Muscle of leg (tissue), 16 donors: ENCODE measurements at places on chromosomes 3 and 15.

DNA sequence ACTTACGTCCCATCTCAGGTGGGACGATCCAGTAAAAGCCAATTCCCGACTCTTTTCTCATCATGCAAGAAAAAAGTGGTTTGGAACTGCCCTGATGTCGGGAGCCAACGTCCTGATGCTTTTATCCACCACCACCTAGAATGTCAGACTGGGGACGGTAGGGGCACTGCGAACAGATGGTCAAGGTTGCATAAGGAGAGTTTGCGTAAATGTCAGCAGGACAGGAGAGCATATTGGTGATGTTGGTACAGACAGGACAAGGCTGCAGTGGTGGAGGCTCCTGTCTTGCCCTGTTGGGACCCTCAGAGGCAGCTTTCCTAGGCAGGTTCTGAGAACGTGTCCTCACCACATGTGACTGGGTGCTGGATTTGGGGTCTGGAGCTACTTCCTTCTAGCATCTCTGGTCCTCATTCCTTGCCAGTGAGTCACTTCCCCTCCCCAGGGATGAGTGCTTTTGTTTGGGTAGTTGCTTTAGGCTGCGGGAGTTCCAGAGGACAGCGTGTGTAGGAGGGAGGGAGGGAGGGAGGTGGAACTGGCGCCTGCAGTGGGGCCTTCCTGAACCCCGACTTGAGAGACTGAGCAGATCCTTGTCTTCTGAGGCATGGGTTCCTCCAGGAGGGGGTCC, 21.0 kb downstream of the THSD4 start:
- peak; percentile 51 for DNase-seq

- DNase-seq, result no peak
Measured at GRCh38 chr3:58565621-58566397, 11.4 kb downstream of the FAM107A start.

DNA sequence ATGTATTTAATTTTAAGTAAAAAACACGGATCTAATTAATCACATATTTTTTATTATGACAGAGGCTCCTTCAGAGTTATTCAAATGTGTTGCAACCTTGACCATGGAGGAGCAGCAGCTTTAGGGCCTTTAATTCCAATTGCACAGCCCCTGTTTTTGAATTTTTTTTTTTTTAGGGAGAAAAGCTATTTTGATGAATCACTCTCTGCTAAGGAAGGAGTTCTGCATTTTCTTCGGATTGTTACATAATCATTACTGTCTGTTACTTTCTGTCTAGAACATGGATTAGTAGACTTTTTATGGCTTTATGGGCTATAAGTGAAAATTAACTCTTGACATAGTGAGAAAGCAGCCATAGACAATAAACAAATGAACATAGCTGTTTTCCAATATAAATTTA, 90.8 kb downstream of the MCTP2 start:
- no peak for DNase-seq

DNA sequence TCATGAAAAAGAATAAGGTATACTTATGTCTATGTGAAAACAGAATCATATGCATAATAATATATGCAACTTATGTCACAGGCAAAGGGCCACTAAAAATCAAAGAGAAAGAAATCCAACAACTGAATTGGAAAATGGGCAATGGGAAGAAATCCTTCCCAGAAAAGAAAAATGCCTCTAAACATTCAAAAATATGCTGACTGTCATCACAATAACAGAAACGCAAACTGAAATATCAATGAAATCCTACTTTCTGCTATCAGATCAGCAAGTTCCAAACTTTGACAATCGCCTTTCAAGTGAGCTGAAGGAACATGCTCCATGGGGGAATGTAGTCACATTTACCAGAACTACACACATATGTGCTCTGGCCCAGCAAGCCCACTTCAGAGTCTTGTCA, 99.4 kb upstream of the KLF13 start:
- DNase-seq, result no peak

DNA sequence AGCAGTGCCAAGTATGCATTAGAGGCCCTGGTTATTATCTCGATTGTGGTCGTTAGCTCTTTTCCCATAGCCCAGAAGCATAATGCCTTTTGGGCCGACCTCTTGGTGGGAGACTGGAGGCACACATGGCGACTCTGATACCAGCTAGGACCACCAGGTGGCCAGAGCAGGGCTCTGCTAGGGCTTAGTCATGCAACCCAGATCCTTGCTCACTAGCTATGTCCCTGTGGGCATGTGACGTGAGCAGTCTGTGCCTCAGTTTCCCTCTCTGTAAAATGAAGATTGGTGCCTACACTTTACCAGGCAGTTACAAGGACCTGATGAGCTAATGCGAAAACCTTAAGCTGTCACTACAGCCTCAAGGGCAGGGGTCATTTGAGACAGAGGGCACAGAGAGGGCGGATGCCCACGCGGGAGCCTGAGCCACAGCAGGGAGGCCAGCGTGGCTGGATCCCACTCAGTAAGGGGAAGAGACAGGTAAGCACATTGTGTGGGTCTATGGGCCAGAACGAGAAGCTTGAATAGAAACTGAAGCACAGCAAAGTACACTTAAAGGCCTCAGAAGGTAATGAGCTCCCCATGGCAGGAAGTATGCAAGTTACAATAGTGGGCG, 8.8 kb downstream of the KLF15 start:
- DNase-seq, result no peak

DNA sequence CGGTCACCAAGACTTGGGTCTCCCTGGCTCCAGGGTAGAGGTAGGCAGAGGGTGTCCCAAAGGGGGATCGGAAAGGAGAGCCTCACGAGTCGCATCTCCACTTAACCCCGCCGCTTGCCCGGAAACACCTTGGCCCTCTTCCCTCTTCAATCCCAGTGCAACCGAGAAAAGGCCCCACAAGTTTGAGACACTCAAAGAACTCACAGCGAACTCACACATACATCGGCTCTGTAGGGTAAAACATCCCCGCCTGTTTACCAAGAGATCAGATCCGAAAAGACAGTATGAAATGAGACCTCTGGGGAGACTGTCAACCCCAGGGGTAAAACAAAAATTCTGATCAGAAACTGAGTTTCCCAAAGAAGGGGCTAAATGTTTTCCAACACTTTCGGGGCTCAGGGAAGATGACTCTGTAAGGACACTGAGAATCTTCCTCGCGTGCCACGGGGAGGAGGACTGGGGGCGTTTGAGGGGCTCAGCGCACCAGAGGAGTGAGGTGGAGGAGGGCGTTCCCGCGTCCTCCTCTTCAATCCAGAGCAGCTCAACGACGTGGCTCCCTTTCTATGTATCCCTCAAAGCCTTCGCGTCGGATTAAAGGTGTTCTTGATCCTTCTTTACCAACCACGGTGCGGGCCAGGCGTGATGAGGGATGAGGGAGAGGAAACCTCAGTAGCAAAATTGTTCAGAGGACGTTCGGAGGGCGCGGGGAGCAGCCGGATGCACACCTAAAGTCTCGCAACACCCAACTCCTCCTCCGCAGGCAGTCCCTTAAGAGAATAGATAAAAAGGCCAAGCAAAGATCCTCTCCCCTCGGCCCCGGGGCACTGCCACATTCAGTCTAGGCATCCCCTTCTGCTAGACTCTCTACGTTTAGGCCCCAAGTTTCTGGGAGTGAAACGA, 3.7 kb downstream of the WNT5A start:
- DNase-seq, result peak; percentile 42

DNA sequence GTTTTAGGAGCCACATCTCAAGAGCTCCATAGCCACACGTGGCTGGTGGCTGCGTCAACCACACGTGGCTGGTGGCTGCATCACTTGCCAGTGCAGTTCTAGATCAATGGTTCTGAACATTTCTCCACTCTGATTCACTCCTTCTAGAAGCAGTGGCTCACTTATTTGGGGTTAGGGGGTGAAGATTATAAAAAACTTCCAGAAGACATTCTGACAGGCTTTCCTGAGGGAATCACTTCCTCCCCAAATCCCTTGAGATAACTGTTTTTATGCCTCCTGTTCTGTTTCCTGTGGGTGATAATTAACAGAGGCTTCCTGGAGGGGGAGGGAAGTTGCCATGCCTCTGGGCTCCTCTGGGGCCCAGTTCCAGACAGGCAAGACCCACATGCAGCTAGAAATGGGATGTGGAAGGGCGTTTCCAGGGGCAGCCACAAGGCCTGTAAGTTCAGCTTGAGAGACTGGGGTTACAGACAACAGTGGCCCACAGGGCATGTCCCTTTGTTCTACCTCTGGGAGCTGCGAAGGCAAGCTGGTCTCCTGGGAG, 23.6 kb downstream of the HEG1 start:
- DNase-seq, result no peak

- no peak for DNase-seq
Measured at GRCh38 chr15:53209396-53210042, 419.4 kb upstream of the ONECUT1 start.

DNA sequence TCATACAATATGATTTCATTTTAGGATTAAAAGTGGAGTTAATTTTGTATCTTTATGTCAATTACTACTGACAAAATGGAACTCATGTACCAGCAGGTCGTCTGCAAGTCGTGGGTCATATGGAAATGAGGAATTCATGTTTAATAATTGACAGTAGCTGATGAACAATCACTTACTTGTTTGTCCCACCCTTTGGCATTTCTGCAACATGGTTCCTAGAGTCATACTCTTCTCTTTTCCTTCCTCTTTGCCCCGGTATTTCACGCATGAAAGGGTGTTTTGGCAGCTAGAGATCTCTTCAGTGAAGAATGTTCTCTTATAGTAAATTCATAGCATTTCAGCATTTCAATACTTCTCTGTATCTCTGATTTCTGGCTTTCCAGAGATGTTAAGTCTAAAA, 133.3 kb upstream of the SLC24A5 start:
- peak; percentile 12 for DNase-seq

- DNase-seq, result peak; percentile 62
Measured at GRCh38 chr15:89647191-89647851, 7.9 kb downstream of the KIF7 start.

DNA sequence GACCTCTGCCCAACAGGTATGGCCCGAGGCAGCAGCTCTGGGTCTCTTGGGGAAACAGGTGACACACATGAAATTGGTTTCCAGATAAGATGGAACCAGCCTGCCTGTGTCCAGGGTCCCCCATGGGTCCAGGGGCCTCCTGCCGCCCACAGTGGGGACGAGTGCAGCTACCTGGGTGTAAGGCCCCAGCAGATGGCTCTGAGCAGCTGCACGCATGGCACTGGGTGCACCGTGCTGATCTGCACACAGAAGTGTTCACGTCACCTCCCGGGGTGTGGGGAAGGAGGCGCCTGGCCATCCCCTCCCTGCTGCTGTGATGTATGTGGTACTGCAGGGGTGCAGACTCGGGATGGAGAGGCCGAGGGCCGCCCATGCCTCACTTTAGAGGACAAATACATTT, 63.6 kb downstream of the NIPA2 start:
- DNase-seq, result no peak

DNA sequence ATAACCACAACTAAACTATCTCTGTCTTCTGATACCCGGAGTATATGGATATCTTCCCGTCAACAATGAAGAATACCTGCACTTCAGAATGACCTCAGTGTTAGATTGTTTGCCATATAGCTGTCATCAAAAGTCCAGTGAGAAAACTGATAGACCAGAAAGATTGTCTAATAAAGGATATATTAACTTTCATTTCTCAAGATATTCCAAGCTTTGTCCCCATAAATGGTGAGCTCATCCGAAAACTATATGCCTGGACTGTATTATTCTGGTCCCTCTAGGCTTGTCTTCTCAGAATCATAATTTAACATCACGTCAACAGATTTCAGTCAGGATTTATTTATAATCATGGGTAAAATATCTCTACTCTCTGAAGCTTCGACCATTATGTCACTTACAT, 100.5 kb downstream of the ATP8B4 start:
- peak; percentile 84 for DNase-seq

DNA sequence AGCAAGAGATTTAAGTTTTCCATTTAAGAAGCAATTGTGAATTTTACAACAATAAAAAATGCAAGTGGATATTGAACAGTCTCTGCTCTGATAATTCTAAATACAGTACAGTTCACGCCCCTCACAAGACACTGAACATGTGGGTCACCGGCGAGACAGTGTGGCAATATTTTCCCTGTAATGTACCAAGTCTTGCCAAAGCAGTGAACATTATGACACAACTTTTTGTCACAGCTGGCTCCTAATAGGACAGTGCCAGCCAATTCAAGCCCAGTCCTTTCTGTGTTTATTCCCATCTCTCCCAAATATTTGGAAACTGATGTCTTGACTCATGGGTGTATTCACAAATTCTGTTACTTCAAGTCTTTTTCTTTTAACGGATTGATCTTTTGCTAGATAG, 62.3 kb downstream of the PPARG start:
- no peak for DNase-seq

DNA sequence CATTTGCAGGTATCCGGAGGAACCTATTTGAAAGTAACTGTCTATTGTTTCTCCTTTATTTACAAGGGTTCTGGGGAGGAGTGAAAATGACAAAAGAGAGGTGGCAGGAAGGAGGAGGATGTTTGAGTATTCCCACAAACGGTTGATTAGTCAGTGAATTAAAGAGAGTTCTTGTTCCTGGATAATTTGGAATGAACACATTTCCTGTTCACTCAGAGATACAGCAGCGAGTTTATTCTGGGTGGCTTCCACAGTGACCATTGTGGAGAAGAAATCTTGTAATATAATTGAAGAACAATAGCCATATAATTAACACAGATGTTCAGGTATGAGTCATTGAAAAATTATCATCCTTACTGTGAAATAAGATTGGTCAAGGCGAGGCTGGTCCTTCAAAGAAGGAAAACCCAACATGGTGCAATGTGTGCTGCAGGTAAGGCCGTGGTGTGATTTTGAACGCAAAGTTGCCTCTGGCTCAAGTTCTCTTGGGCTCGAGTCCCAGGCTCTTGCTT, 77.3 kb downstream of the NFKBIZ start:
- DNase-seq, result no peak

DNA sequence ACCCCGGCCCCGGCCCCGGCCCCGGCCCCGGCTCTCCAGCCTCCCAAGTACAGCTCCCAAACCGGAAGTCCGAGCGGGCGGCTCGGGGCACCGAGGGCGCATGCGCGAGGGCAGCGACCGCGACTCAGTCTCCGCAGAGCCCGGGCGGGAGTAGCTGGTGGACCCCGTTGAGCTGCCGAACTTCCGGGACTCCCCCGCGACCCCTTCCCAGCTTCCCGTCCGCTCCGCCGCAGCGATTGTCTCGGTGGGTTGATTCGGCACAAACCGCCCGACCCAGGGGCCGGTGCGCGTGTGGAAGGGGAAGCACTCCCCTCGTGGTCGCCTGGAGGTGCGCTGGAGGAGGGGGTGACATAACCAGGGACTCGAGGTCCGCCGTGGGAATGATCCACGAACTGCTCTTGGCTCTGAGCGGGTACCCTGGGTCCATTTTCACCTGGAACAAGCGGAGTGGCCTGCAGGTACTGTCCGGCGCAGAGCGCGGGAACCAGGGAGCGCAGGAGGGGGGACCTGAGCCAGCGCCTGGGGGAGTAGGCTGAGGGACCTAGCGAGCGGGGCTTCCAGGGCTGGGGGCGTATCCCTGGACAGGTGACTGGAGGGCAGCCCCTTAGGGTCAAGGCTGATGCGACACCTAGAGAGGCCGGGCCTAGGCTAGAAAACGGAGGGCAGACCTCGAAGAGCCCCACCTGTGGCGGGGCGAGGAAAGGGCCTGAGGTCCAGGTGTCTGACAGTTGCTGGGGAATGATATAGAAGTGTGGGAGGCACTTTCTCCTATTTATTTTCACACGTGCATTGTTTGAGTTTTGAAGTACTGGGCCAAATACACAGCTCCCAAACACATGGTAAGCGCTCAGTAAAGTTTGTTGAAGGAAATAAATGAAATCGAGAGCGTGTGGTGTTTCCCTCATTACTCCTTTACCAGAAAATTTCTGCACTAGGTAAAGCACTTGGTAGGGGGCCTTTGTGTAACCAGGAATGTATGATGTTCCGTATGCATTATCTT, at the start of the genes TUBGCP4 and ZSCAN29:
TSS of gene TUBGCP4 (plus strand) at position 127 of the 1,000 bp plus-strand sequence. CDS start at position 381, 254 bp downstream.
TSS of gene ZSCAN29 (minus strand) at position 69 of the 1,000 bp plus-strand sequence. CDS start 1,130 bp downstream, outside the sequence.
- peak; percentile 90 for DNase-seq
